ENCODE measurements at places on chromosomes 1 and 21.

DNA sequence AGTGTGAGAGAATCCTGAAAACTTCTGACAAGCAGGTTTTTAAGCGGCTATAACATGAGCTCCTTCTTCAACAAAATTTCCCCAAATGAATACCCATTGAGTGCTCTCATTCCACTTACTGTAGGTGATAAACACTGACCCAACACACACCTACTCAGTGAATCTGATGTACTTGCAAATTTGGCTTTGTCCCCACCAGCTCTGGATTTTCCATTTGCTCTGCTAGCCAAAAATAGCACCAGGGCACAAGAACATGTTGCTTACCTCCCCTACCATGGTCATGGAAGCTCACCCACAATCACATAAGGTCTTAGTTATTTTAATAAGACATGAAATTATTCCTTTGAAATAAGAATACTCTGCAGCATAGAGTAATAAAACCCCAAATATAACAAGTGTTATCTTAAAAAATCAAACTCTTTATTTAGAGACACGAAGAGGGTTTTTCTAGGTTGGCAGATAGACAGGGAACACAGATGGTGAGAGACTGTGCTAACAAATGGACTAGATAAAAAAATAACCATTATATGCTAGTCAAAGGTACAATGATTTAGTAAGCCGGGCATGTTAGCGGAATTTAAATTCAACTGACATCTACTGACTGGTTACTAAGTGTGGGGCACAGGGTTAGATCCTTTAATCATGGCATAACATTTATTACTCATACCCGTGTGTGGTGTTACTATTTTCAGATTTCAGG, 291.9 kb downstream of the KCNH1 start:
- DNase-seq: no peak

DNA sequence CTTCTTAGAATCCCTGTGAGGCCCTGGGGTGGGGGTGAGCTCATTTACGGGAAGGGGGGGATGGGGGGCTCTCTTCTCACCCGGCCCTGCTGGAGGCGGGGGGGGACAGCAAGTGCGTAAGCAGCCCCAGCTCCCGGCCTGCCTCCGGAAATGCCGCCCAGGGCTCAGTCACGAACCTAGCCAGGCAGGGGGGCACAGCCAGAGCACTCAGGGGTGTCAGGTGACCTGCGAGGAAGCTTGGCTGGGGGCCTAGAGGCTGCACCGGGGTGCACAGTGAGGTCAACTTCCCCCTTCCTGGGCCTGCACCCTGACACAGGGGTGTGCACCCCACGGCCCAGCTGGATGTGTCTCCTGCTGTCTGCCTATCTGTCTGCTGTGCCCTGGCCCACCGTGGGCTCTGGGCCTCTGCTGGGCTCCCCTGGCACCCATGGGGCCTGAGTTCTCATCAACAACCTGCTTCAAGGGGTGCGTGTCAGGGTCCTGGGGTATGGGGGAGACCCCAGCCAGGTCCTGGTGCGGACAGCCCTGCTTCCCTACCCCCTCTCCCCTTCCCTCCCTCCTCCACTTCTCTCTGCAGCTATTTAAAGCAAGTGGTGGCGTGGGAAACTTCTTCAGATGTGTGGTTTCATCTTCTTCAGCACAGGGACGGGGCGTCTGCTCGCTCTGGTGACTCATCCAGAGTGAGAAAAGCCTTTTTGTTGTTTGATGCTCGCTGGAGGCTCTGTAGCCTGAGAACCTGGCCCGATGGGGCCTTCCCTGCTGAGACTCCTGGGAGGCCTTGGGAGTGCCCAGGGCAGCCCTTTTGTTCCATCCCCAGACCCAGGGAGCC, 92.5 kb upstream of the RUNX3 start:
- peak; percentile 98 for DNase-seq

- no peak for DNase-seq
Observed at GRCh38 chr1:12478612-12478985, 139.4 kb downstream of the DHRS3 start.

DNA sequence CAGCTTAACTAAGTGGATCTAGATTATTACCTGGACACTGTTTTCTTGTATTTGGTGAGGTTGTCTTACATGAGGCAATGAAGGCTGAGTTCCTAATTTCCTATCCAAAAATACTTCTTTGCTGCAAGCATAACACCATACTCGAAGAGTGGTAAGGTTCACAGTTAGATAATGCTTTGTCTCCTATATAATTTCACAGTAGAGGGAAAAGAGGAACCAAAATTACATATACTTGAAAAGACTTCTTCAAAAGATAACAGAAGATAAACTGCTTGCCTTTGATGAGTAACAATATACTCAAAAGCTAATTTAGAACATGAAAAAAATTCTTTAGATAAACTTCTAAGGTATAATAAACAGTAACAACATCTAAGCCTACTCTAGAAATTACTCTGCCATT, 20.4 kb downstream of the USP33 start:
- no peak for DNase-seq

DNA sequence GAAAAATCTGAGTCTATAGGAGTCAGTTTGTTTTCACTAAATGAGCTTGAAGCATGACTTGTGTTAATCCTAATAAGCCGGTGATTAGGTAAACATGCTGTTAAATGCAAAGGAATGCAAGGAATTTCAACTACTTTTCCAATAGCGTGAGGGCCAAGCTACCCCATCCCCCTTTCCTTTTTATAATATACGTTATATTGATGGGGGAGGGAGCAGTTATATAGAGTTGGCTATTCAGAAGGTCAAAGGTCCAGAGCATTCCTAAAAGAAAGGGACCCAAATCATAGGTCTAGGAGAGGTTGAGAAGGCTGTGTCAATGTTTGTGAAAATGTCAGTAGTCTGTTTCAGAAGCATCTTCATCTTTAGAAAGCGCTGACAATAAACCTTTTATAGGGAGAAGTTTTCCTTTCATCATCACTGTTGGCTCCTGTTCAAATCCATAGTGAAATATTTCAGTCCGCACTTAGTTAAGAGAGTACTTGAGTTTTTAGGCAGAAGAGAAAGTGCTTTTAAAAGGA, 3.8 kb downstream of the CCN1 start:
- DNase-seq: peak; percentile 96

- DNase-seq: no peak
Observed at GRCh38 chr1:162008799-162009198, 14.9 kb downstream of the OLFML2B start.

- DNase-seq: no peak
Observed at GRCh38 chr21:29953072-29953471, 13.3 kb upstream of the GRIK1 start.

- no peak for DNase-seq
Observed at GRCh38 chr1:97502360-97502759, 418.5 kb downstream of the DPYD start.

DNA sequence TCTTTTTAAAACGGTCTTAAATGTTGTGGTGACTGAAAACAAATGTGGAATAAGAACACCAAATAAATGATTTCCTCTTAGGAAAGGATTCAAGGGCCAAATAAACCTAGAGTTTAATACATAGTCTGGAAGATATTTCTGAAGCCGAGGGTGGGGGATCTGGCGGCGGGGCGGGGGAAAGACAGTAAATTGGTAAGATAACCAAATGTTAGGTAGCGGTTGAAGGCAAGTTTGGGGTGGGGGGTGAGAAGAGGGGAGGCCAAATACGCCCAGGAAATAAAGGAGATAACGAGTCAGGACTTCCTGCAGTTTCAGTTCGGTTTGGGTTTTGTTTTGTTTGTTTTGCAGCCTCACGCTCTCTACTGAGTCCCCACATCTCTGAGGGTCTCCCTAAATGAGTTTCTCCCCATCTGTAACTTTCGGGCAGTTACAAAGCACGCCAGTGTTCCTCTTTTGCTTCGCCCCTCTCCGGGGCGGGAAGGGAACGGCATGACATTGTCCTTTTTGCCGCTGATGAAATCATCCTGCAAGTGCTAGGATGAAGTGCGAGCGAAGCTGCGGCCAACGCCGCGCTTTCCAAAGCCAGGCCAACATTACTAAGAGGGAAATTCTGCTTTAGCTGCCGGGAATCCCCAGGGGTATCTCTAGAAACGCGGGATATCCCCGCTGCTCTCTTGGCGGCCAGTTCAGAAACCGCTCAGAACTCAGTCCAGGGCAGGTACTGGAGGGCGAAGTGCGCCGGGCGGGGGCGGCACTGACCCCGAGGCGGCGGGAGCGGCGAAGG, 844 bp downstream of the NIBAN1 start:
- DNase-seq: peak; percentile 80

DNA sequence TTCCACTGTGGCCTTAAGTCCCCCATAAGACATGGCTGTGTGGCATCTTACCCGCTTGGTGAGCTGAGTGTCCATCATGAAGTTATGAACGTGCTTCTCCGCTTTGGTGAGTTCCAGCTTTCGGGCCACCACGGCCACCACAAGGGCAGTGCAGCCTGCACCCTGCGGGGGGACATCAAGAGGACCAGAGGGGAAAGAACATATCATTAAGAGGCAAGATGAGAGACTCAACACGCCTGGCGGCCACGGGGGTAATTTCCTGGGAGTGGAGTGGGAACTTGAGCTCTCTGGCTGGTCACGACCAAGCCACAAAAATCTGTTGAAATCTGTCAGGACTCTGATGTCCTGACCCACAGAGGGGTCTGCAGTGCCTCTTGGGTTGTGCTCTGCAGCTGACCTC, 117.9 kb upstream of the ADAR start:
- no peak for DNase-seq

- DNase-seq: peak; percentile 82
Observed at GRCh38 chr1:29282924-29283803, 46.8 kb downstream of the PTPRU start.

- DNase-seq: peak; percentile 55
Observed at GRCh38 chr1:208203127-208203847, 40.9 kb downstream of the PLXNA2 start.

- no peak for DNase-seq
Observed at GRCh38 chr21:46323227-46323709, 402 bp downstream of the C21orf58 start.

GRCh38 chr1:40274331-40274730, 16.3 kb downstream of the ZMPSTE24 start:
- DNase-seq: no peak

GRCh38 chr1:92931691-92932090, 29.6 kb downstream of the DIPK1A start:
- no peak for DNase-seq

GRCh38 chr1:75342786-75343185, 208.6 kb downstream of the LHX8 start:
- no peak for DNase-seq

- DNase-seq: no peak
Observed at GRCh38 chr1:91791691-91792488, 94.1 kb downstream of the TGFBR3 start.

- DNase-seq: no peak
Observed at GRCh38 chr1:18319099-18319498, 161.6 kb upstream of the KLHDC7A start.

DNA sequence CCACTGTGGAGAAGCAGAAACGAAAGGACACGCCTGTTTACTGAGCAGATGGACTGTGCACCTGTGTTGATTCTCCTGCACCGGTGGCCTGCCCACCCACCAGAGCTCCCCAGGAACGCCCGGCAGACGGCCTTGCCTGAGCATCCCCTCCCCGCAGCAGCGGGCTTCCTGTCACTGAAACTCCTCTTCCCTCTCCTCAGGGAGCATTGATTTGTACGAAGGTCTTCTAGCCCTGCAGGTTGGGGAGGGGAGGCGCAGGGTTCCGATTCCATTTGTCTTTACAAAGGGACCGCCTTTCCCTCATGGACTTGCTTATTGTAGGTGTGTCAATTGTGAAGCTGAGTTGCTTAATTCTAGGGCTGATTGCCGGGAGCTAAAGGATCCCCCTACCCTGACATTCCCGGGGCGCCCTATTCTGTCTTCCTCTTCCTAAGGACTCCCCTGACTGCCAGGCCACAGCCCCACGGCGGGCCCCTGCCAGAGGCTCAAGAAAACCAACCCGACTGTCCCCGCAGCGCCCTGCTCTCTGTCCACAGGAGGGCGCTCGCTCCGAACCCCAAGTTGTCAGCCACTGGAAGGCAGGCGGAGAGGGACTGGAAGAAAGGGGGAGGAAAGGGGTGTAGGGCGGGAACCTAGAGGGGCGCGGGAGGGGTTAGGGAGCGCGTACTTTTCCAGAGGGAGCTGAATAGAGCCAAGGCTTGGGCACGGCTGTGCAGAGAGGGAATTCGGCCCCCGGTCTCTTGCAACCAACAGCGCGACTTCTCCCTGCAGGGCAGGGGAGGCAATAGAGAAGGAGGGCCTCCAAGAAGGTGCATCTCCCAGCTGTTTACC, 2.8 kb downstream of the S100A6 start:
- DNase-seq: peak; percentile 89

DNA sequence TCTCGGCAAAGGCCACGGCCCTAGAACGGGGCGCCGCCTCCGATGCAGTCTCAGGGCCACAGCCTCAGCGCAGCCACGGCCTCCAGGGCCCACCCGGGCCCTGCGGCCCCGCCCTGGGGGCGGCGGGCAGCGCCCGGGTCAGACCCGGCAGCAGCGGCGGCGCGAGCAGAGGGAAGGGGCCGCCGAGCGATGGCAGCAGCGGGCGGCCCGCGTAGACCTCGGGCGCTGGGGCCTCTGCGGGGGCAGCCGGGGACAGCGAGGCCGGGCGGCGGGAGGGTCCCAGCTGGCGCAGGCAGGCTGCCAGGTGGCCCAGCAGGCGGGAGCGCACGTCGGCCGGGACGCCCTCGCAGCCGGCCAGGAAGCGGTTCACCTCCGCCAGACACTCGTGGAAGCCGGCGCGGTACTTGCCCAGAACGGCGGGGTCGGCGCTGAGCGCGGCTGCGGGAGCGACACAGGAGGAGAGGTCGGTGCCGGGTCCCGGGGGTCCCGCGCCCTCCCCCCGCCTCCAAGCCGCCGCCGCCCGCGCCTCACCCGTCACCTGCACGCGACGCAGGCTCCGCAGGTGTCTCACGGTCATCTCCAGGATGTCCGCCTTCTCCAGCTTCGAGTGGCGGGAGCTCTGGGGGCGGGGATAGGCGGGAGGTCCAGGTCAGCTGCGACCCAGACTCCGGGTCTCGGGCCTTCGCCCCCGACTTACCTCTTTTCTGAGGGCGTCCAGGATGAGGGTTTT, 737 bp downstream of the HES4 start:
- DNase-seq: peak; percentile 19

GRCh38 chr1:246617156-246617555, 50.9 kb downstream of the CNST start:
- no peak for DNase-seq

DNA sequence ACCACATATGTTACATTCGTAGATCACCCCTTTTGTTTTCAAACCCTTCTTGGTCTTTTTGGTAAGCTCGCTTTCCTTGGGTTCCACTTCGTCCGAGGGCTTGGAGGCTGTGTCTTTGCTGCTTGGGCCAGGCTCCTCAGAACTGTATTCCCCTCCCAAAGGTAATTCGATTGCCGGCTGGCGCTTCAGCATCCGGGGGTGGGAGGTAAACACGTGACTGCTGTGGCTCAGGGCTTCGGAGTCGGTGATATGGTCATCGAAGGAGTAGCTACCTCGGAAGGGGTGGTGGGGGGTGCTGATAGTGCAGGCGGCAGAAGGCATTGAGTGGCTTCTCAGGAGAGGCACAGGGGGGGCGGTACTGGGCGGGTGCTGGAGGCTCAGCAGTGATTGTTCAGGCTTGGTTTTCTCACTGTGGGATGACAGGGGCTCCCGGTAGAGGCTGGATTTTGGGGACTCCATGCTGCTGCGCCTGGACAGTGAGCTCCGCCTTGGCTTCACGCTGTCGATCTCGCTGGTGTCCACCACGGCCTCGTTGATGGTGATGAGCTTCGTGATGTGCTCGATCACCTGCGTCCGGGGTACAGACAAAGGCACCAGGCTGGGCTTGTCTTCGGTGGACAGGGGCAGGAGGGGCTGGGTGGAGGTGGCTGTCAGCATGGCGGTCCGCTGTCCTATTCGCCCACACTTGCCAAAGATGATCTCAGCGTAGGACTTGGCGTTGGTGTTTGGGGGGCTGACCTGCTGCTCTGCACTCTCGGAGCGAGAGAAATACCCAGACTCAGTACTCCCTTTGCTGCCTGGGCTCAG, 98.6 kb upstream of the EDN2 start:
- DNase-seq: no peak

Data from fibroblast of skin of right quadriceps (primary cell).